ENCODE measurements at places on chromosomes 7 and 10.

- no peak for DNase-seq
These were observed 955.6 kb downstream of the GATA3 start for GRCh38 chr10:9010093-9010492.

GRCh38 chr10:68110027-68110426, 739 bp downstream of the MYPN start:
- DNase-seq, result peak; percentile 22

GRCh38 chr7:83313931-83314330, 151.2 kb upstream of the PCLO start:
- no peak for DNase-seq

GRCh38 chr10:15558136-15558535, 161.6 kb downstream of the ITGA8 start:
- DNase-seq, result peak; percentile 77

DNA sequence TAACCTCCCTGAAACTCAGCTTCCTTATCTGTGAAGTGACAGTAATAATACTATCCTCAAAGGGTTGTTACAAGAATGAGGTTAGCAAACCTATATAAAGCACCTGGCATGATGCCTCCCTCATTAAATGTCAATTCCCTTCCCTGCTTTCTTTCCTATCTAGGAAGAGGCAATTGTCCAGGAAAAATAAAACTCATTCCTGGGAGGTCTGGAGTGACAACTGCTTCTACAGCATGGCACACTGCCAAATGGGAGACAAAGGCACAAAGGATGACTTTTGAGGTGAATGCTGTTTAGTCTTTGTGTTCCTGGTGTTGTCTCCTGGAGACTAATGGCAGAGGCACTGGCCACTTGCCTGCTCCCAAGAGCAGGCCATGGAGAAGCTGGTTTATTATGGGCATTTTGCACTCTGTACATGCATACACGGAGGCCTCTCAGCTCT, 32.2 kb upstream of the PDE1C start:
- DNase-seq, result no peak

GRCh38 chr10:5349362-5349761, 15.4 kb upstream of the UCN3 start:
- no peak for DNase-seq

GRCh38 chr7:12703881-12704280, 16.4 kb downstream of the ARL4A start:
- peak; percentile 81 for DNase-seq

DNA sequence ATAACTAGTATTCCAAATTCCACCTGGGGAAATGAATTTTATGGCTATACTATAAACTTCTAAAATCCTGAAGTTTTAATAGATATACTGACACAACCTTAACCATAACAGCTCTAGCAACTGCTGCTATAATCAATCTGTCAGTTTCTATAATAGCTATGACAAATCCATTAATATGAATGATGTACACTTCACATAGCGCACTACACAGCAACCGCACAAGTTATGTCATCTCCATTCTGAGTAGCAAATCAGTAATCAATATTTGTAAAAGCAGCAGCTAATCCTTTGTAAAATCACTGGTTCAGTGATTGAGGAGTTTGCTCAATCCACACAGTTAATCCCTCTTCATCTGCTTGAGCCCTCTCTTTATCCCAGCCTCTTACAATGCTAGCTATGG, 105.3 kb downstream of the SKAP2 start:
- DNase-seq, result no peak

DNA sequence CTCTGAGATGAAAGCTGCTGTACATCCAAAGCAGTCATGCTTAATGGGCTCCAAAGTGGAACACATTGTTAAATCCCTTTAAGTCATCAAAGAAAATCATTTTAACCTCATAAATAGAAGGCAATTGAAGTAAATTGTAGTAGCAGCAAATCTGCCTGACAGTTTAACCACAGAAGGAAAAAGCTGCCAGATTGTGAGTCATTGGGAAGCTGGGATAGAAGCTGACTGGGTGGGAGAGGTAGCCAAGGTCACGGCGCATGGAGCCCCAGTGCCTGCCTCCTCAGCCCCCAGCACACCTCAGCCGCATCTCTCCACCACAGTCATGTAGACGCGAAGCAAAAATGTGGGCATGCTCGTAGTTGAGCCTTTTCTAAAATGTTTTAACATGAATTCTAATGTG, 44.0 kb downstream of the TARP start:
- peak; percentile 16 for DNase-seq

- no peak for DNase-seq
These were observed at the start of gene PRPS1L1 for GRCh38 chr7:18027628-18028027. Gene PRPS1L1, minus strand, starts transcription at chr7:18027846.

DNA sequence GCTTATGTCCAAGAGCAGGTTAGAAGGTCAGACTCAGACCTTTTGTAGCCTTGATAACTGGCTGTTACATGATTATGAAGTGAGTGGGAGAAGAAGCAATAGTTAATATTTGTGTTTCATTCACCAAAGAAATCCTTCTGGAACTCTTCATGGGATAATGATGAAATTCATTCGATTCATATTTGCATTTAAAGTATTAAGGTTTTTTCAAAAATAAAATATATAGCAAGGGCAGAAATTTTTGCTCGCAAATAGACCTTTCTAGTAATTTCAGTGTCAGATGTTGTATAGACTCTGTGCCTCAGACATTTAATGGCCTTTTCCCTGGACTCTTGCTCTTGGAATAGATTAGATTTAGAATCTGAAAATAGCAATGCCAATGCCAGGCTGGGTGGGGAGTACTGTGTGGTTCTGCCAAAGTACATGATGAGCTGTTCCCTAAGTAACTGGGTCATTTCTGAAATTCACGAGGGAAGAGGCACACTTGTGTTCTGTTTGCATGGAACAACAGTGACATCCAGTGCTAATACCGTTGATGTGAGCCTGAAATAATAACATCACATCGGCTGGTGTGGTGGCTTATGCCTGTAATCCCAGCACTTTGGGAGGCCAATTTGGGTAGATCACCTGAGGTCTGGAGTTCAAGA, 119.2 kb downstream of the MBL2 start:
- no peak for DNase-seq

DNA sequence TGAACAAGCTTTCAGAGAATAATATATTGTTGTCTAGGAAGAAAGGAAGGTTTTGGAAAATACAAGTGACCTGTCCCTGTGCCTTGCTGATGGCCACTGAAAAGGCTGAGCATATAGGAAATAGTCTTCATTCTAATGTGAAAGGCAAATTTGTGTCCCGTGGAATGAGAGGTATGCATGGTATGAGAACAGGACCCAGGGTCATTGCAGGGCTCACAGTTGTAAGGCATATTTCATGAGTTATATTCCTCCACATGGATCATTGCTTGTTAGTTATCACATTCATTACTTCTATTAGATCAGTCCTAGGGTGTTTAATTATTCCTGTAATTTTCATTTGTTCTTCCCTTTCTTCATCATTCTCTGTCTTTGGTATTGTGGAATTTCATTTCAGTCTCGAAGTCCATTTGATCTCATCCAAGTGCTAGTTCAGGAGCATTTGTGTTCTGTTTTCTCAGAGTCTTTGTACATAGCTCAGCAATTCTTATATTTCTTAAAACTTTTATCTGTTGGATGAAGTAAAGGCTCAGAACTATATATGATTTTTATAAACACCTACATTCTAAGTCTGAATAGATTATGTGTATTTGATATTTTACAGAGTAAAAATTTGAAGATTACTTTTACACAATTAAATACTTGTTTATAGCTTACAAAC, 39.4 kb upstream of the ARHGAP21 start:
- DNase-seq, result peak; percentile 61

DNA sequence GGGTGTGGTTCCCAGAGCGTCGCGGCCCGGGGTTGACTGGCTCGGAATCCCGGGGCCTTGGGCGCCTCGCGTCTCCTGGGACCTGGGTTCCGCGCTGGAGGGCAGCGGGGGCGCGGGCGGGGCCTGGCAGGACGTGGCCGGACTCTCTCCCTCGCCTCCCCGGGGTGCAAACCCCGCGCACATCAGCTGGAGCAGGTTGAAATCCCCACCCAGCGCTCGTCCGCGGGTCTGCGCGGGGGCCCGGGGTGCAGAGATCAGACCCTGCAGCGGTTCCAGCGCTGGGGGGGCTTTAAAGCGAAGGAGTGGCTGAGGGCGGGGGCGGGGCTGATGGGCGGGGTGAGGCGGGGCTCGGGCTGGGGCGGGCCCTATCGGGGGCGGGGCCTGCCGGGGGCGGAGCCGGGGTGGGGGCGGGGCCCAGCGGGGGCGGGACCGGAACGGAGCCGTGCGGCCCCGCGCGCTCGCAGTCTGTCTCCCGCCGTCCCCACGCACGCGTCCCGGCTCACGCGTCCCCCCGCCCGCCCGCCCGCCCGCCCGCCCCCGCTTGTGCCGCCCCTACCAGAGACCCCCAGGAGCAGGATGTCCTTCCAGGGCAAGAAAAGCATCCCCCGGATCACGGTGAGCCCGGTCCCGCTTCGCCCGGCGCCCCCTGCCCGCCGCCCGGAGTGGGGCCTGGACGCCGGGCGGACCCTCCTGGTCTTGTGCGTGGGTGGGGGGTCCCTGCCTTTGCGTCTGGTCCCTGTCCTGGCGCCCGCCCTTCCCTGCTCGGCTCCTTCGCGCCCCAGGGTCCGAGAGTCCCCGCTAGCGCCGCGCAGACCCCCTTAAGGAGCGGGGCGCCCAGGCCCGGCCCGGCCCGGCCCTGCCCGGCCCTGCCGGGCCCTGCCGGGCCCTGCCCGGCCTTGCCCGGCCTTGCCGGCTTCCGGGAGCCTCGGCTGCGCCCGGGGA, at the start of gene DPYSL4:
DPYSL4 (plus strand) TSS at position 461 of the 942 bp plus-strand sequence; CDS start at position 577, 116 bp downstream.
- DNase-seq, result no peak

DNA sequence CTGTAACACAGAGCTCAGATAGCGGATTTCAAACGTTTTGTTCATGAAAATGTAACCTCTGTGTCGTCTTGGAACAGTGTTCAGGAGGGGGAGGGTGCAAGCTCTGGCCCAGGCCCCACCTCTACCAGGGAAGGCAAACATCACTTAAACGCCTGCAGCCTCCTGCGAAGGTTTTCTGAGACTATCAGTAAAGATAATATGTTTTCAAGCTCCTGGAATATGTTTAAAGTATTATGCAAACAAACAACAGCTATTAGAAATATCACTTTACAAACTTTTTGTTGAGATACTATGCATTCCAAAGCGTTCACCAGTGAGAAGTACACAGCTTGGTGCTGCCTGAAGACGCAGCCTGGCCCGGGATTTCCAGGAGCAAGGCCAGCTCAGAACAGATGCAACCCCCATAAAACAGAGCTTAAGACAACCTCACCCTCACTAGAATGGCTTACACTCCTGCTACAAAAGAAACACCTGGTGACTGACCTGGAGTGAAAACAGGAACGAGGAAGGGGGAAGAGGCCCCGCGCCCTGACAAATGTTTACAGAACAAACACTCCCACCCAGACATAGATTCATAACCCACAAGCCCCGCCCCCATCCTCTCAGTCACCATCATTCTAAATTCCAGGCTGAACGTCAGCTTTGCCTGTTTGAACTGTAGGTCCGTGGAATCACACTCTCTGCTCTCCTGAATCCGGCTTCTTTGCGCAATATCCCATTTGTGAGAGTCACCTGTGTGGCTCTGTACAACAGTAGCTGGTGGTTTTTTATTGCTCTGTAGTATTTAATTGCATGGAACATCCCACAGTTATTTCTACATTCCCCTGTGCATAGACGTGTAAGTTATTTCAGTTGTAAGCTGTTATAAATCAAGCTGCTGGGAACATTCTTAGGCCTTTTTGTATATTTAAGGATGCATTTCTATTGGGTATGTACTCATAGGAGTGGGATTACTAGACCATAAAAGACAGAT, 155.0 kb downstream of the PTPRN2 start:
- DNase-seq, result no peak

DNA sequence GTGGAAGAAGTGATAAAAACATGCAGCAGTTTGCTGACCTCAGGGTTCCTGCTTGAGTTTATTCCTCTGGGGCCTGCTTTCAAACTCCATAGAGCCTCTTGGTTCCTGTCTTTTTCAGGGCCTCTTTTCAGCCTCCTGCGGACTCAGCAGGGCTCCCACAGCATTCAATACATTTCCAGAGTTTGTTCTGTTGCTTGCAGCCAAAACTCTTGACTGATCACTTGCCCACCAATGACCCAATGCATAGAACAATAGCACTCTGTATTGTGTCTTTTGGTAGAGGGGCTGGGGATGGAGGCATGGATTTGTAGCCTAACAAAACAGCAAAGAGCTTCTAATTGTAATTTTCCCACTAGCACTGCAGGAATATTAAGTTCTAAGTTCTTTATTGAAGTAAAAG, 50.8 kb upstream of the CREB5 start:
- DNase-seq, result no peak

DNA sequence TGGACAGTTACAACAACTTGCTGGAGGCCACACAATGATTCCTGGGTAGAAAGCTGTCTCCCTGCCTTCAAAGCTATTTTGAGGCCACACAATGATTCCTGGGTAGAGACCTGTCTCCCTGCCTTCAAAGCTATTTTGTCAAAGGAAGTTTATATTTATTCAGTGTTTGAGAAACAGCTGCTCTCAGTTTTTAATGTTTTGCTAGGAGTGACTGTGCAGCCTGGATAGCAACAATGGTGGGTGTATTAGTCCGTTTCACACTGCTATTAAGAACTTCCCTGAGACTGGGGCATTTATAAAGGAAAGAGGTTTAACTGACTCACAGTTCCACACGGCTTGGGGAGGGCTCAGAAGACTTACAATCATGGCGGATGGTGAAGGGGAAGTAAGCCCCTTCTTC, 3.9 kb upstream of the SGPL1 start:
- DNase-seq, result no peak

- DNase-seq, result no peak
These were observed 120.1 kb upstream of the PITRM1 start for GRCh38 chr10:3292636-3293035.

DNA sequence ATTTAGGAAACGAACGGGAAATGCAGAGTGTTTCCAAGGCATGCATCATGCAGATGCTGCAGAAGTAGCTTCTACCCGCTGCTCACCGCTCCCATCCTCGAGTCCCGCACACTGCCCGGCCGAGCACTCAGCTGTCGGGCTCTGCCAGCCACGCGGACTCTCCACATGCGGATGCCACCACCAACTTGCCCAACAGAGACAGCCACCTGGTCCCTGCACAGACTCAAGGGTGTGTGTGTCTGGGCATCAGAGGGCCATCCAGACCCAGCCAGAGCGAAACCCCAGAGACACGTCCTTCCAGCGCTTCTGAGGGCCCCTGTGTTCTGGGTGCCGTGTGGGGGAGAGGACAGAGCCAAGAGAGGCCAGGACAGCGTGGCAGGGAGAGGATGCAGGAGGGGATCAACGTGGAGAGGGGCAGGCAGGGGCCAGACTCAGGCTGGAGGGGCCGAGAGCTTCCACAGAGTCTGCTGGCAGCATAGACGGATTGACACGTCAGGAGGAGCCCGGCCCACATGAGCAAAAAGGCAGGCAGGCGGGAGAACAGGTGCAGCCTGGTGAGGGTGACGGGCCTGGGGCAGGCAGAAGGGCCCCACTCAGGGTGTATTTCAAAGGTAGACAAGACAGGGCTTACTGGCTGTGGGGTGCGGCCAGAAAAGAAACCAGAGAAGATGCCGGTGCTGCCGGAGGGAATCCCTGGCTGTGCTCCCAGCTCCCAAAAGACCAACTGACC, 18.3 kb downstream of the GPER1 start:
- DNase-seq, result no peak

GRCh38 chr7:106858618-106859532, 6.2 kb upstream of the PIK3CG start:
- peak; percentile 18 for DNase-seq

DNA sequence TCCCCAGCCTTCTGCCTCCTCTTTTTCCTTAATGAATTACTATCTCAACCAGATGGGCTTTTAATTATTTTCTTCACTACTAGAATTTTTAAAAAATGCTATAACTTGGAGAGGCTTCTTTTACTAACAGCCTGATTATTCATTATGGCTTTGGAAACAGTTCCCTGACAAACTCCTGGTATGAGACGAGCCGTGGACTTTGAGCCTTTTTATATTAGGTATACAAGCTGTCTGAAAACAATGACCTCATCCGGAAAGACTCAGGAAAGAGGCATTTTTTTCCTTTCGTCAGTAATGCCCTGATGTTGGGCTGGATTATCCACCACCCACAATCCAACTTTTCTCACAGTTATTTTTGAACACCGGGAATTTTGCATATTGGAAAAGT, 26.7 kb upstream of the ABLIM1 start:
- DNase-seq, result peak; percentile 72

Measured in fibroblast of the aortic adventitia (primary cell).